ENCODE measurements at places on chromosomes 2 and 18.

- no peak for DNase-seq
These were observed 124.8 kb downstream of the NUP35 start for GRCh38 chr2:183248866-183249567.

- no peak for DNase-seq
These were observed 326.7 kb downstream of the AGAP1 start for GRCh38 chr2:235820571-235820970.

GRCh38 chr2:168208652-168209051, 38.7 kb downstream of the STK39 start:
- DNase-seq = no peak

GRCh38 chr2:241777686-241778627, 1.3 kb downstream of the GAL3ST2 start:
- DNase-seq = no peak

- DNase-seq = no peak
These were observed 30.4 kb upstream of the EPB41L5 start for GRCh38 chr2:119982506-119982905.

DNA sequence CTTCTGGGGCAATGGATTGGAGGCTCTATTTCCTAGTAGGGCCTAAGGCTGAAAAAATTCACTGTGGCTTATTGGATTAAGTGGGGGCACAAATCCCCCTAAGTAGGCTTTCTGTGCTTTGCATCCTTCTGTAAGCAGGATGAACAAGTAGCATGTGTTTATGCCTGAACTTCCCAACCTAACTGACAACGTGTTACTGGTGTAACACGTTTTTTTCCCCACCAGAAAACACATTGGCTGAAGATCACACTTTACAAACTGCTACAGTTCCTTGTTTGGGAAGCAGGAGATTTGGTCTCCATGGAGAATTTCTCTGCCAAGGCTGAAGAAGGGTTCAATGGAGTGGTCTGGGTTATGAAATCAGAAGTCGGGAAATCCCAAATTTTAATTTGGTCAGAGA, 7.2 kb upstream of the ITGA6 start:
- DNase-seq = no peak

DNA sequence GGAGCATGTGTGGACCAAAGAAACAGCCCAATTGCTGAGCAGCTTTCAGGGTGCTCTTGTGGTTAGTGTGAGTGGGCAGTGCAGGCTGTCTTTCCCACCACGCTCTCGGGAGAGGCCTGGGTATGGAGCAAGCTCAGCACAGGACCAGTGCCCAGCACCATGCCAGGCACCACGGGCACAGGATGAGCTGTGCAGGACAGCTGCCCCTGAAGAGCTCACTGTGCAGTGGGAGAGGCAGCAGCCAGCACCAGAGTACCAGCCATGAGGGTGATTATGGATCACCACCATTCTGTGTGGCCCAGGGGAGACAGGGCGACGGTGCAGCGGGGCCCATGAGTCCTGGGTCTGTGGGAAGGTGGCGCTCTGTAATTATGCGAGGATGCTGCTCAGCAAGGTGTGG, 29.7 kb upstream of the FAHD2A start:
- no peak for DNase-seq

DNA sequence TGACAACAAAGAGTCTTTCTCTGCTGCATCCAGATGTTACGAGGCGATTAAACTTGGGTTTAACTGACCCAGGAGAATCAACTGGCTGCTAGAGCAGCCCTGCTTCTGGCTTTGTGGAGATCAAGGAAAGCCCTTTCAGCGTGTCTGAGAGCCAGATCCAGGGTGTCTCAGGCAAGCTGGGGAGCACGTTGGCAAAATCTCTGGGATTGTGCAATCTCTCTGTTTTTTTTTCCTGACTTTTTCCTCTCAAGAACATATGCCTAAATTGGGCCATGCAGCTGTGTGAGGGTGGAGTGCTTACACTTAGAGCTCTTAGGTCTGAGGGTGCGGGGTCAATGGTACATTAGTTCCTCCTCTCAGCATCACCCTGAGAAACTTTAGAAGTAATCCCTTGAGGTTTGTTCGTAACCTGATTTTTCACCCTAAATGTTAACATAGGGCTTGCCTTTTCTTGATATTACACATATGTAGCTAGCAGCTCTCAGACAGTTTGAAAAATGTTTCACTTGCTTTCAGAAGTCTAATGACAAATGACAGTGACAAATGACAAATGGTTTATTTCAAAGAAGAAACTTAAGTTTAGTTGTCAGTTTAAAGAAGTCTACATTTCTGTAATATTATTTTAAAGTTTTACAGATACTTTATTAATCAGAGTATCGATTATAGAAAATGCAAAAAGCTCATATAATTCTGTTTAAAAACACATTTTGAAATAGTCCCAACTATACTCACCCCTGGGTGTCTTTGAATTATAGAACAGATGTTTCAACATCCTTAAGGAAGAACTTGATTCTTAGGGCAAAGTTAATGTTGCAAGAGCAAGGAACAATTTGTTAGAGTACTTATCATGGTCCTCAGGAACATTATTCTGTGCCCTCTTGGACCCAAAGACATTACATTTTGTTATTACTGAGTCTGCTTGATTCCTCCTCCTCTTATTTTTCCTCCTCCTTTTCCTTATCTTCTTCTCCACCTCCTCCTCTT, 38.4 kb upstream of the ZSWIM2 start:
- DNase-seq = no peak

- no peak for DNase-seq
These were observed 37.6 kb upstream of the MGAT4A start for GRCh38 chr2:98768384-98769113.

GRCh38 chr18:30889519-30890301, 152.8 kb downstream of the DSC3 start:
- DNase-seq = no peak

DNA sequence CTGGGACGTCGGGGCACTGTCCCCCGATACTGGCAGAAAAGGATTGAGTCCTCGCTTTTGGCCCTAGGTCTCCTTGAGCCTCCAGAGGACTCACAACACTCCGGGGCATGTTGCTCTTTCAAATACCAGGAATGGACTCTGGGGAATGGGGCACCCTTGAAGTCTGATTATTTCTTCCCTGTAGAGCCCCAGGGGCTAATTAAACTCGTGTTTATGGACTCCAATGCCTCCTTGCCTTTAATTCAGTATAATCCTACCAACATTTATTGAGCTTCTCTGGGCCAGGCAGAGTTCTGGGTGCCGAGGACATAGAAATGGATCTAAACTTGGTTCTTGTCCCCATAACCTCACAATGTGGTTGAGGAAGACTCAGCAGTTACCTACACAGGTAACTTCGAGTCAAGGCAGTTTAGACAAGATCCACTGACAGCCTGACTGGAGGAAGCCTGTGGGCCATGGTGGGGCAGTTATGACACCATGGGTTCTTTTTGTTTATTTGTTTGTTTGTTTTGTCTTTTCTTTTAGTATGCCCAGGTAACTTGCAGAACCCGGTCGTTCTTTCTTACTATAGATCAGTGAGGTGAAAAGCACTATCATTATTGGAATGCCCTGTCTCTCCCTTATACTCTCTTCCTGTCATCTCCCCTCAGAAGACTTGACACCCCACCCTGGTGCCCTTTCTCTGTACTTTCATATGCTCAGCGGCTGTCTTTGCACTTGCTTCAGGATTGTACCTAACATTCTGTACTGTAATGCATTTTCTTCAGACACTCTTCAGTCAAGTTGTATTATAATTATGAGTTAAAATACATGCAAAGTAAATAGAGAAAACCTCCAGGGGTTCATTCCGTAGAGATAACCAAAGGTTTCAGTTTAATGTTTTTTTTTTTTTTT, 3.2 kb downstream of the CFLAR start:
- no peak for DNase-seq

DNA sequence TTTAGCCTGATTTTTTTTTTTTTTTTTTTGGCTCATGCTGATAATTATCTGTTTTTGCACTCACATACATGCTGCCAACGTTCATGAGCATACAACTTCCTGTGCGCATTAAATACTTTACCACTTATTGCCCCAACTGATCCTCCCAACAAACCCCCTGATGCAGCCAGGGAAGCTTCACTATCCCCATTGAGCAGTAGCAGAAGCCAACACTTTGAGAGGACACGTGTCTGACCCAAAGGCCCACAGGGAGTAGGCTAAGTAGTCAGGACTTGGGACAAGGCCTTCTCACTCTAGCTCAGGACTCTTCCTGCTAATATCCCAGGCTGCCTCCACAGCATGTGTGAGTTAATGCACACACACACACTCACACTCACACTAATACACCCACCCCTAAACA, 36.2 kb upstream of the MAT2A start:
- no peak for DNase-seq

GRCh38 chr2:75801234-75801982, 90.7 kb upstream of the GCFC2 start:
- DNase-seq = no peak

DNA sequence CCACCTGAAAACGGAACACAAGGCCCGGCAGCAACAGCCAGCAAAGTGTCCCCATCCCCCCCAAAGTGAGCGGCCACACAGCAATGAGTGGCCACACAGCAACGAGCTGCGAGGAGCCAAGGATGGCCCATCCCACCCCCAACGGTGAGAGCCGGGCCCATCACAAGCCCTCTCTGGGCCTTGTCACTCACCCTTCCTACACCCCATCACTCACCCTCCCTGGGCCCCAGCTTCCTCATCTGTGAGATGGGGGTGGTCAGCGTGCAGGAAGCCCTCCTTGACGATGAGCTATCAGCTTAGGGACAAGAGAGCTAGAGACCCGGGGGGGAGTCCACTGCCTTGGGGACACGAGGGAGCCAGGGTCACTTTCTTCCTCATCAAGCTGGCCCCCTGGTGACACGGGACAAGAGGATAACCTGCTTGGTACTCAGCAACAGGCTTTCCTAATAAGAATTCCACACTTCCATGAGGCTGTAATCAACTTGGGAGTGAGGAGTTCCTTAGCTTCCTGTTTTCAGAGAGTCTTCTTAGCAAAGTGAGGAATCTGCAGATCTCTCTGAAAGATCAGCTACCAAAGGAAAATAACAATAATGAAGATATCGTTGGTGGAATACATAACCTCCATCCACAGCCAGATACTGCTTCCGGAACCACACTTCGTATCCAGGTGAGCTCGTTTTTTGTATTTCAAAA, 92.8 kb downstream of the HDAC4 start:
- DNase-seq = no peak

DNA sequence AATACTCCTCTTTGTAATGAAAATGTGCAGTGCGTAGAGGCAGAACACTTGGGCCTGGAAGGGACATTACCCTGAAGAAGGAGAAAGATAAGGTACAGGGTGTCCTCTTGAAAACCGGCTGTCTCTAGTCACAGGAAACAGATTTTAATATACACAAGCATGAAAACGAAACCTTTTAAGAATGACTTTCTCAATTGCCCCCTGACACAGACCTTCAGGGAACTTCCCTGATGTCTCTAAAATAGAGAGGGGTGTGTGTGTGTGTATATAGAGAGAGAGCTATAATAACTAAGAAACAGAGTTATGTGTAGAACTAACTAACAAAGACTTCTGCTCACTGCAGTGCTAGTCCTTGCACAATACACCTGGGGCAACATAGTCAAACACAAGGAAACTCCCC, 780.0 kb downstream of the CNTNAP5 start:
- DNase-seq = no peak

GRCh38 chr18:31034541-31034940, 8.0 kb downstream of the DSC3 start:
- DNase-seq = no peak
